ENCODE measurements at places on chromosomes 11 and 22.
A peak's percentile ranks its signal among the peaks of the same experiment; 100 is the strongest.

DNA sequence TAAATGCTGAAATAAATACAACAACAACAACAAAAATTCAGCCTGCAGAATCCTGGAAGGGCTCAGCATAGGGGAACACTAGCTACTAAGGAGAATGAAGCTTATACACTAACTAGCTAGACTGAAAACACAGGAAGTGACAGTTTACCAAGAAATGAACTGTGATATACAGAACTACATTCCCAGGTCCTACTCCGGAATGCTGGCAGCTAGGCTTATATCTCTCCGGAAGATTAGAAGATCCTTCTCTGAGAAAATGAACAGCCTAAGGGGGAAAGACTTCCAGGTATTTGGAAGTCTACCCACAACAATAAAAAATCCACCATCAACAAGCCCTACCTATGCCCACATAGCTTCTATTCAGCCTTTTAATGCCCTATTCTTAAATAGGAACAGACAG is 31.0 kb downstream of the CCDC34 start:
- no peak for DNase-seq

- no peak for DNase-seq
These were observed 13.1 kb upstream of the SLC16A8 start for GRCh38 chr22:38097058-38097457.

- no peak for DNase-seq
These were observed 133.0 kb upstream of the CSNK2A3 start for GRCh38 chr11:11486002-11486401.

DNA sequence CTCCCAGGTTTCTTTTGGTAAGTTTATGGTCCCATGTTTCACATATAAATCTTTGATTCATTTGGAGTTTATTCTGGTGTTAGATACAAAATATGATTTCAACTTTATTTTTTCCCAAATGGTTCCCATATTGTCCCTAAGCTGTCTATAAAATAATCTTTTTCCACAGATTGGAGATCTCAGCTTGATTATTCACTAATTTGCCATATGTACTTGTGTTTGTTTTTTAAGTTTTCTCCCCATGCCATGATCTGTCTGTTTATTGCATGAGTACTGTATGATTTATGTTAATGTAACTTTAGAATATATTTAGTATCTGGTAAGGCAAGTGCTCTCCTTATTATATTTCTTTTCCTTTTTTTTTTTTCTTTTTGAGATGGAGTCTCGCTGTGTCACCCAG is 19.9 kb upstream of the CLMP start:
- DNase-seq = no peak

DNA sequence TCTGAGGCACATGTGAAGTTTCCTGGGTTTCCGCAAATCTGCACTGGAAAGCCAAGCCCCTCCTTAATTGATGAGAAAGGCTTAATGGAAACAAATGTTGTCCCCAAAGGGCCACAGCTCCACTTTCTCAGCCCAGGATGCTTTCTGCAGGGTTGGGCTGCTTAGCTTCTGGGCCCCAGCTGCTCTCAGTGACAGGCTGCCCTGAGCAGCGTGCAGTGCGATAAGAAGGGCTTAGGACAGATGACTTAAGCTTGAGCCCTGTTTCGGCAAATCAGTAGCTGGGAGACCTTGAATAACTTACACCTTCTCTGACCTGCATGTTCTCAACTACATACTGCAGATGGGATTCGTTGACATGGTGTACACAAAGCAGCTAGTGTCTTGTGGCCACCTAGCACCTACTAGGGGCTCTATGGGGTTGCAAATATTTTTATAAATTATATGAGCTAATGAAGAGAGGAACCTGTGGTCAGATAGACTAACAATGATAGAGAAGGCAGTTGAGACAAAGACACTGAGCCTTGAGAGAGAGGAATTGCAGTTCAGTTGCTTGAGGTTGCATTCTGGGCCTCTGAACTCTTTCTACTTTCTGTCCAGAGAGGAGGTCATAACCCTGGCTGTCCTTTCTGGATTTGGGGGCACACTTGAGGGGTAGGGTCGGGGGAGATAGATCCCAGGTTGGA is 11.5 kb downstream of the STX3 start:
- DNase-seq = no peak

GRCh38 chr11:59859673-59860072 is 6.6 kb downstream of the TCN1 start:
- DNase-seq = no peak

DNA sequence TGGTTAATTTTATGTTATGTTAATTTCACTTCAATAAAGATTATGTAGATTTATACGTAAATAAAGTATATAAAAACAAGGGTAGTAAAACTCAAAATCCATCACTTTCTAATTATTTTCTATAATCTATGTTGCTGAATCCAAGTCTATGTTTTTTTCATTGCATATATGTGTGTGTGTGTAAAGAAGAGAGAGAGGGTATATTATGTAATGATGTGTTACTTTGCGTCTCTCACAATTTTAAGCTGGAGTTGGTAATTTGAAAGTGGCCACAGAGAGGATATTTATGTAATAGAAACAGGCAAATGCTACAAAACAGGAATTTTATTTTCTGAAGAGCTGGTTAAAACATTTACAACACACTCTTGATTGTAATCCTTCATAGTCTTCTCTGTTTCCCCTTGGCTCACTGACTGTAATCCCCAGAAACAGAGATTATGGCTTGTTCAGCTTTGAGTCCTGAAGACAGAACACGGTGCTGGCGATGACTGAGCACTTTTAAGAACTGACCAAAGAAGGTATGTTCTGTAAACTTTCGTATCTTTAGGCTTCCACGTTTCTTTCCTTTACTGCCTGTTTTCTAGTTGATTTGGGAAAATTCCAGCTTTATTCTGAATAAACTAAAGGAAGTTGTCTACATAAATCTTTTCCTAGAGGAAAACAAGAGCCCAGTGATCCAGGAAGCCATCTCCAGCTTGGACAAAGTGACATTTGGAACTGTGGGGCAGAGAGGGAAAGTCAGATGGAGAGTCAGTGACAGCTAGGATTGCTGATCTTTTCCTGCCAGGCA is 43.6 kb downstream of the OR2AG2 start:
- DNase-seq = no peak

DNA sequence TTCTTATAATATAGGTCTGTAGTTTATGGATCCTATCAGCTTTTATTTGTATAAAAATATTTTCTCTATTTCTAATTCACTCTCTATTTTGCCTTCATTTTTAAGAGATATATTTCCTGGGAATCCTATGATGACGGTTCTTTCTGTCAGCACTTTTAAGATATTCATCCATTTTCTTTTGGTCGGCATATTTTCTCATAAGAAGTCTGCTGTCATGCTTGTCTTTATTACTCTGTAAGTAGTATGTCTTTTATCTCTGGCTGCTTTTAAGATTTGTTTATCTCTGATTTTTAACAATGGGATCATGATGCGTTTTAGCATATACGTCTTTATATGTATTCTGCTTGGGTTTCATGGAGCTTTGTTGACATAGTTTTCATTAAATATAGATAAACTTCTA is 175.5 kb downstream of the SNX19 start:
- DNase-seq = no peak

DNA sequence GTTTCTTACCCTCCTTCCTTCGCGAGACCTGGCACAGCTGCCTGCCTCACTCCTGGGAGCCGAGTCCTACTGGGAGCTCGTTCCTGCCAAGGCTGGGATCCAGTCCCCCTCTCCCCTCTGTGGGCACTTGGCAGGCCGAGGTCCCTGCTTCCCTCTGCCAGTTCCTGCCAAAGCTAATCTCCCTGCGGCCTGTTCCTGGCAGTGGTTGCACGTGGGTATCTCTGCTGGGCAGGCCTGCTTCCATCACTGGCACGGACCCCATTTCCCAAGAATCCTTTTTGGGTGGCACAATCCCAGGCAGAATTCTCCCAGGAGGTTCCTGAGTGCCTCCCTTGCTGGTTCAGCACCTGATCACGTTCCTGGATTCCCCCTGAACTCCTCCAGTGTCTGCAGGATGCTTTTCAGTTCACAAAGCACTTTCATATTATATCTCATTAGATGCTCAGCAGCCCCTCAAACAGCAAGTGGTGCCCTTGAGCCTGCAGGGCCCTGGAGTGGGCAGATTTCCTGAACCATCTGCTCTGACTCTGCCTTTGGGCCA is 96.5 kb downstream of the RRM1 start:
- no peak for DNase-seq

DNA sequence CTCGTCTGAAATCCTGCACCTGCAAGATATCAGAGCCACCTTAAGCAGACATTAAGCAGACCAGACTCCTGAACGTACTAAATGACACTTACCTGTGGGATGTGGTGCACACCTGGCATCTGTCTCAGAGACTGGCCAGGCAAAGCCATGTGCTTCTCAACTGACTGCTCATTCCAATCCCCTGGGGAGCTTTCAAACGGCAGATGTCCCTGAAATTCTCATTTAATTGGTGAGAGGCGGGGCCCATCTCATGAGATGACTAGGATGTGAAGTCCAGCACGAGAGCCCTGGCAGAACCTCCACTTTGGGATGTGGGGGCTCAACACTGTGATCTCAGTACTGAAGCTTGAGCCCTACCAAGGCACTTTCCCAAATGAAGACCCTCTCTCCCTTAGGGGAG is 84.9 kb upstream of the HMGXB4 start:
- DNase-seq = no peak

- DNase-seq = peak; percentile 67
These were observed 17.9 kb downstream of the OSBPL5 start for GRCh38 chr11:3147257-3147619.

DNA sequence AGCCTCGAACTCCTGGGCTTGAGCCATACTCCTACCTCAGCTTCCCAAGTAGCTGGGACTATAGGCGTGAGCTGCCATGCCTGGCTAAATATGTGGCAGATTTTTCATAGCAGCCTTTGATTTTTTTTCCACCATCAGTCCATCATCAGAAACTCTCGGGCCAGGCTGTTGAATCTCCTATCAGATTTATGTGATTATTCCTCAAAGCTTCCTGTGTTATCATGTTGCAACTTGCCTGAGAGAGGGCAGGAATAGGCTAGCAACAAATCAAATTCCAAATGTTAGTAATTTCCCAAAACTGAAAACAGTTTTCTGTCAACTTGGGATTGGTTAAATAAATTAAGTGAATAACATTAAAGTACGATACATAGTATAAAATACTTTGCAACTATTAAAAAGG is 3.4 kb downstream of the LRRC51 start:
- DNase-seq = no peak
